Activated CD4-positive, alpha-beta T cell treated with anti-CD3 and anti-CD28 coated beads, Interleukin-2, amount 50 U/mL, for 4 hours (primary cell): ENCODE measurements at places on chromosomes 4 and X.

GRCh38 chr4:175811228-175811627 lies 836 bp downstream of the GPM6A start:
- DNase-seq = no peak

DNA sequence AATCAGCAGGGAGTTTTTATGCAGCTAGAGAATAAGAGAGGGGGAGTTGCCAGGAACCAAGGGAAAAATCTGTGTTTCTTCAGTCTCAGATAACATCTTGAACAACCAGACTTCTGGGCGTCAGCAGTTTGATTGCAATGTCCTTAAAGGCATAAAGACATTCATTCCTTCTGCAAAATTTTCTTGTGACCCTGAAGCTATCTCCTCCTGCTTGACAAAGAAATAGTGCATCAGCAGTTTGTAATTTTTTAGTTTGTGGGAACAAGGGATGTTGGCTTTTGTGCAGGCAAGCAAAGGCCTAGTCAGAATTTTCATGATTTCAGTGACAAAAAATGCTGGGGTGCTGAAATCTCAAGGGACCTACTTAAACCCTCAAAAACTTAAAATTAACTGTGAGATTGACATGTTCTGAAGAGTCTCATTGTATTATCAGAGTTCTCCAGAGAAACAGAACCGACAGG lies 125.8 kb upstream of the UNC5C start:
- DNase-seq = no peak

DNA sequence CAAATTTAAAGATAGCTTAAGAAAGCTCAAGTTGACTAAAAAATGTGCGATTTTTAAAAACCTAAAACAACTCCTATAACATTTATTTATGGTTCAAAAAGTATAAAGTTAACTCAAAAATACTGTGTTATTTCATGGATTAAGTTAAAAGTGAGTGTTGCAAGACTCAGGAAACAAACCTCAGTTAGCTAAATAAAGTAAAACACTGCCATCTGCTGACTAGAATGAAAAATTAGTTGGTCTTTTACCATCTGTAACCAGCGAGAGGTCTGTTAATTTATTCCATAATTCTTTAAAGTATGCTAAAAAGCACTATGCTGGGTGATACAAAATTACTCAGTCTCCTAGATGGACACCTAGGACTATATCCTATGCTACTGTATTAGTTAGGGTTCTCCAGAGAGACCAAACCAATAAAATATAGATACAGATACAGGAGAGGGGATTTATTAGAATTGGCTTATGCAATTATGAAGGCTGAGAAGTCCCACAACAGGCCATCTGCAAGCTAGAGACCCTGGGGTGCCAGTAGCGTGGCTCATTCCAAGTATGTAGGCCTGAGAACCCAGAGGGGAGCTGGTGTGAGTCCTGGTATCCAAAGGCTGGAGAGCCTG lies 4.9 kb upstream of the WDFY3 start:
- no peak for DNase-seq

DNA sequence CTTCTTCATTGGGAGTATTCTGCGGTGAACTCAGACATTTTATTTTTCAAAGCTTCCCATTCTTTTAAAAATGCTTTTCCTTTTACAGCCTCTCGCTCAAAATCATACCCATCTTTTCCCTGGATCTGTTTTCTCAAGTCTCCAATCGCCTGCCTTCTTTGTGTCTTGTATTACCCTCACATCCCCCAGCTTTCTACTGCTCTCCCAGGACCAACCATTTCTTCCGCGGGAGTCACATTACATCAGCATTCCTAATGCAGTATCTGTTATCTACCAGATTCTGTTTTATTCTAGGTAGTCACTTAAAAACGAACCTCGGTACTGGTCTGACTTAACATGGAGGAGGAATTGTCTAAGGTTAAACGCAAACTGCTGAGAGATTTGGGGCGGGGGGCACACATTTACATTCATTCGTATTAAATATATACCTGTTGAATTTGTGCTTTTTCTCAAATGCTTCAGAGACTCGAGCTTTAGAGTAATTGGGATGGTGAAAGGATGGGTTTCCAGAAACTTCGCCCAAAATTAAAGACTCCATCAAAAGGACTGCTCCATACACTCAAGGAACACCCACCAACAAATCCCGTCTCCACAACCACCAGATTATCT lies 493 bp upstream of the UCHL1 start:
- DNase-seq = no peak

DNA sequence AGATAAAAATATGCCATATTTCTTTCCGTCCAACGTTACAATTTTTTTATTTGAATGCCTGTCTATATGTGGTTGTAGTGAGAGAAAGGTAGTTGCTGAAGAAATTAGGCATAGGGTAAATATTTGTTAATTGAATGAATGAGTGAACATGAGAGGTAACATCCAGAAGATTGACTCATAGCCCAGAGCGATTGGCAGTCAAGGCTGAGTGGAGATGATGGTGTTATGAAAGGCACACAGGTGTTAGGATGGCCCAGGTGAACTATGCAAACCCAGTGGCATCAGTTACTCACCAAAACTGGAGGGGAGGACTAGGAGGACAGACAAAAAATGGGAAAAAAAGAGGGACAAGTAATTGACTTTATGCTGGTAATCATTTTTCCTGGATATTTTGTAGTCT lies 31.7 kb upstream of the SPRY1 start:
- no peak for DNase-seq

DNA sequence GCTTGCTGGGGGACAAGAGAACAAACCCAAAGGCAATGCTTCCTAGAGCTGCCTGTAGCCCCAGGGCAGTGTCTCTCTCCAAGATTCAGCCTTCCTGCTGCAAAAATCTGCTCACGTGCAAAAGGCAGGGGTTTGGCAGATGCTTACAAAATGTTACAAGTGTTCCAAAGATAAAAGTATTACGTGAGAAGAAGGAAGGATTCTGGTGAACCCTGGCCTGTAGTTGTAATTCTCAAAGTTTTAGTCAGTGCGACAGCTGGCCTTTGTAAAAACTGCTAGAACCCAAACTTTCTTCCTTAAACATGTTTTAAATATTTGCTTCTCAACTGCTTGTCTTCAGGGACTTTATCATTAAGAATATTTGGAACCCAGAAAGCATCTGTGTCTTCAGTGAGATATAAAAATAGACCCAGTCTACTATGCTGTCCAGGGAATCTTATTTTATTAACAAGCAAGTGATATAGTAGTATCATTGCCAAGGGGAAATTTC lies 232.3 kb downstream of the FRMPD4 start:
- DNase-seq = no peak

DNA sequence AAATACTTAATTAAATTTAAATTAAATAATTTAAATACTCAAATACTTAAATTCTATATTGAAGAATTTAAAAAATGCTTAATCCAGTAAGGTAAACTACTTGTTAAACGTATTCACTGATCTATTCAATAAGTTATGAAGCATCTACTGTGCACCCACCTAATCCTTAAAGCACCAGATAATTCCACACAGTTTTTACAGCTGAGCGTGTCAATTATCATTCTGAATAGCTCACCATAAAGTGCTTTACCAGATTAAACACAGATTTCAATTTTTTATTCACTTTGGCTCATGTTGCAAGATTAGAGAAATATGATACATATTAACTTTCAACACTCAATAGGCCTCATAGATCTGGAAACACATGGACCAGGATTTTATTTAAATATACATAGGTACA lies 79.2 kb upstream of the DDIT4L start:
- DNase-seq = no peak

GRCh38 chr4:151195801-151196200 lies 81.2 kb upstream of the PRSS48 start:
- no peak for DNase-seq

DNA sequence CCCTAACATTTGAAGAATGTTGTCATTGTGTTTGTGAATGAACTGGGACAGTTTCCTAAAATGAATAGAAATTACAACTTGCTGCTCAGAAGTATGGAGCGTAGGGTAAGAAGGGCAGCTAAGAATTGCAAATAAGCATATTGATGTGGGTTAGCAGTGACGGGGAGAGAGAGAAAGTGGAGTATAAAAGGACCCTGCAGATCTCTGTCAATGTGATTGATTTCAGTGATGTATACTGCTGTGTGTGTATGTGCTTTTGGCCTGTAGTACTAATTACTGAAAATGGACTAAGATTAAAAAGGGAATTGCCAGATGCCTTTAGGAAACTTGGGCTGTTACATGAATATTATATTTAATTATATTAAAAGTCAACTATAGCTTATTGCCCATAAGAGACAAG lies 7.8 kb upstream of the MFAP3L start:
- no peak for DNase-seq

GRCh38 chrX:11103006-11103405 lies 8.1 kb upstream of the HCCS start:
- no peak for DNase-seq

DNA sequence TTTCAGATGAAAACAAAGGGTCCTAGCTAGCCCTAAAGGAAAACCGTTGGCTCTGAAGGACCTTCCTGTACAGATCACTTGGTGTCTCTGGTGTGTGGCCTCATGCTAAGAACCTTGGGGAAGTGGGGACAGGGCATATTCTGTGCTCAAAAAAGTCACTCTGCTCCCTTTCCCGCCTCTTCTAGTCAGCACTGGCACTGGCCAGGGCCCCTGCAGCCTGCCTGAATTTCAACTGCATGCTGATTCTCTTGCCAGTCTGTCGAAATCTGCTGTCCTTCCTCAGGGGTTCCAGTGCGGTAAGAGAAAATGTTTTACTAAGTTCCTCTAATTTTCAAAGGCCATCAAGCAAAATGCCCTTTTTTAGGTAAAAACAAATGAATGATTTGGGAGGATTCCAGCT lies 3.4 kb downstream of the CYBB start:
- no peak for DNase-seq

DNA sequence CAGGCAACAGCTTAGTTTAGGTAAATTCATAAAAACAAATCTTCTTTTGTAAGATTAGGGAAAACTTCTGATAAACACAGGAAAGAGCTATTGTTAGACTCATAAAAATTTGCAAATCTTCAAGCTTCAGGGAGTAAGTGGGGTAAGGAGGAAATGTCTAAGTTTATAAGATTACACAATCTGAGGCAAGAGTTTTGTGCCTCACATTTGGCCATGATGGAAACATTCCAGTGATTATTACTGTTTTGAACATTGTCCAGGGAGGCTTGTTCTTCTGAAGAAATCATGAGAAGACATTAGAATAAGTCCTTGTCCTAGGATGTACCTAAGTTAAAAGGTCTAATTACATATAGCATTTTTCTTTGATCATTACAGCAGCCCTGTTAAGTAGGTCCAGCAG lies 72.8 kb downstream of the MAOB start:
- no peak for DNase-seq

DNA sequence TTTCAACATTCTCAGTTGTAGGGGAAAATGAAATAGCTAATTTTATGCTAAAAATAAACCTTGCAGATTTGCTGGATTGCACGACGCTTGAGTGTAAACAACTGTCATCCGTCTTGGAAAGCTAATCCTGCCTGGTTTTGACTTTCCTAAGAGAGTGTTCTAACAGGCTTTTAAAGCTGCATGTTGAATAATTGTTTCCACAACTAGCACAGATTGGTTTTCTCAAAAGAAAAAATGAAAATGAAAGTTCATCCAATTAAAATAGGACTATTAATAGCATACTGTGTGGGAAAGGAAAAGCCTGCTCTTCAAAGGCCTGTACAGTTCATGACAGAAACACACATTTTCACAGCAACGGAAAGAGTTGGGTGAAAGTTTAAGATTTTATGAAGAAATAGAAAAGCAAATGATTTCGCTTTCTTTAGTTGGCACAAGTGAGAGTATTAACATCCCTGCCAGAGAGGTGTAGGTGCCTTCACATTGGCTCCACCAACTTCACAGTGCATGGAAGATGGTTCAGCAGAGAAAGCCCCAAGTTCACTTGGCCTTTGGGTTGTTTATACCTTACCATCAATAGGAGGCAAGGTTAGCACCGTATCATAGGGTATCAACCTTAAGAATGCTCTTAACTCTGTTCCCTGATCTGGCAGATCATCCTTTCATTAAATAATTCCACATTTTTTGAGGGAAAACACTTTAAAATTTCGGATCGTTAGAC lies 140.0 kb upstream of the GUCY1A1 start:
- DNase-seq = no peak

- peak; percentile 34 for DNase-seq
Observed at GRCh38 chrX:44344194-44344593, 722 bp upstream of the EFHC2 start.

DNA sequence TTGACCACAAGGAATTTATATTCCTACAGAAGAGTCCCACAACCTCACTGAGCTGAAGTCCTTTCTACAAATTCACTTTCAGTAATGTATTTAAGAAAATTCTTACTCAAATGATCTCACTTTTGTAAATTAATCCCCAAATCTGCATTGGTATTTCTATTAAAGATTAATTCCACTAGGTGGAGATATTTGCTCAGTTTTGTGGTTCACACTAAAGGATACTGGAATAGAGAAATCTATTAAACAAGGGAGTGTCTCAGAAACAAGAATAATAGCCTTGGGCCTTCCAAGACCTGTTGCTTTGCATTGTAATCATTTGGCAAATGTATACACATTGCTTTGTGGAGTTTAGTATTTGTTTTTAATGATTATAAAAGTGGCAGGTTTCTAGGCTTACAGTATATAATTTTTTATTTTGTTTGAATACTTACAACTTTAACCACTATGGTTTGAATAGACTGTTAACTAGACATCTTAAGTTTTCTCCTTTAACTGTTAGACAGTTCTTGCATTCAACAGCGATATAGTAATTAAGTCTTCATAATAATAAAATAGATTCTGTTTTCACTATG lies 25.9 kb downstream of the CFAP299 start:
- no peak for DNase-seq

DNA sequence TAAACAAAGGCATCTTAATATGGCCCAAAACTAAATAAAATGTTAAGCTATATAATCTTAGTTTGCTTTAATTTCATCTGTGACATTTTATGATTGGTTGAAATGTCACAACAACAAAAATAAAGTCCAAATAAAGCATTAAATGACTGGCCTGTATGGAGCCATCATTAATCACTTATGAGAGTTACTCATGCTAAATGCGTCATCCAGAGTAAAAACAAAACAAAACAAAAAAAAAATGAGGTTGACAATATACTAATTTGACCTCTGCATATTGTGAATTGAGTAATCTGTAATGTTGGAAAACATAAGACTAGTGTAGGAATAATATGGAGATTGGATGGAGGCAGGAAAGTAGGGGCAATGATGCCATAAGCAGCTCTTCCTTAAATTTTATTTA lies 139.7 kb downstream of the MAPK10 start:
- no peak for DNase-seq
